Stimulated activated naive CD8-positive, alpha-beta T cell treated with anti-CD3 and anti-CD28 coated beads, Interleukin-15, Interleukin-2, amounts not matched to agents 100 U/mL and 50 U/mL, for 24 hours (primary cell): ENCODE measurements at places on chromosomes 1 and 21.

- DNase-seq, result no peak
Observed at GRCh38 chr1:2607641-2608091, 21.1 kb downstream of the PRXL2B start.

DNA sequence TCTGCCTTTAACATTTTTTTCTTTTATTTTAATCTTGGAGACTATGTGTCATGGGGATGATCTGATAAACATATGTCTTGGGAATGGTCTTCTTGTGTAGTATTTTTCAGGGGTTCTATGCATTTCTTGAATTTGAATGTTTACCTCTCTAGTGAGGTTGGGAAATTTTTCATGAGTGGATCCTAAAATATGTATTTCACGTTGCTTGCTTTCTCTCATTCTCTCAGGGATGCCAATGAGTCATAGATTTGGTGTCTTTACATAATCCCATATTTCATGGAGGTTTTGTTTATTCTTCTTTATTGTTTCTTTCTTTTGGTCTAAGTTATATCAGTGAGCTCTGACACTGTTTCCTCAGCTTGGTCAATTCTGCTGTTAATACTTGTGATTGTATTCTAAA is 1237.2 kb downstream of the PLA2G4A start:
- no peak for DNase-seq

GRCh38 chr1:161945306-161946060 is 78.2 kb downstream of the OLFML2B start:
- no peak for DNase-seq

- no peak for DNase-seq
Observed at GRCh38 chr1:15418806-15419515, 9.3 kb downstream of the EFHD2 start.

GRCh38 chr1:230563591-230563990 is 78.7 kb upstream of the COG2 start:
- no peak for DNase-seq

GRCh38 chr1:119204197-119204960 is 63.9 kb upstream of the WARS2 start:
- no peak for DNase-seq

DNA sequence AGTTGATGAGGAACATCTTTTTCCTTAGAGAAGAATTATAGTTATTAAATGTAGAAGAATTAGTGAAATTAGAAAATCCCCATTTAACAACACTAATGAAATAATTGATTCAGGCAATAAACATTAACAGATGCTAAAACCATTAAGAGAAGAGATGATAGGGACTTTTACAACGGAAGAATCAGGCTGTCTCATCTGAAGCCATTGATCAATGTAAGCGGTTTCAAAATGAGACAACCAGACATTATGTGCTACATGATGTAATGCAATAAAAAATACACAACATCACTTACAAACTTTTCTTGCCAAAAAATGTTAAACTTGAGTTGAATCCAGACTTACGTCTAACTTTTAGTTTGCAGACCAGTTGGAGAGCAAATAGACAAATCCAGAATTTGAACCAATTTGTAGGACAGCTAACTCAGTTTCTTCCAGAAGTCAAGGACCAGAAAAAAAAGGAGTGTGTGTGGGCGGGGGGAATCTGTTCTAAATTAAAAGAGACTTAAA is 165.4 kb upstream of the DPT start:
- DNase-seq, result no peak

- DNase-seq, result no peak
Observed at GRCh38 chr1:43422995-43423671, 30.6 kb downstream of the HYI start.

GRCh38 chr21:17045214-17045853 is 467.5 kb upstream of the CXADR start:
- DNase-seq, result no peak

DNA sequence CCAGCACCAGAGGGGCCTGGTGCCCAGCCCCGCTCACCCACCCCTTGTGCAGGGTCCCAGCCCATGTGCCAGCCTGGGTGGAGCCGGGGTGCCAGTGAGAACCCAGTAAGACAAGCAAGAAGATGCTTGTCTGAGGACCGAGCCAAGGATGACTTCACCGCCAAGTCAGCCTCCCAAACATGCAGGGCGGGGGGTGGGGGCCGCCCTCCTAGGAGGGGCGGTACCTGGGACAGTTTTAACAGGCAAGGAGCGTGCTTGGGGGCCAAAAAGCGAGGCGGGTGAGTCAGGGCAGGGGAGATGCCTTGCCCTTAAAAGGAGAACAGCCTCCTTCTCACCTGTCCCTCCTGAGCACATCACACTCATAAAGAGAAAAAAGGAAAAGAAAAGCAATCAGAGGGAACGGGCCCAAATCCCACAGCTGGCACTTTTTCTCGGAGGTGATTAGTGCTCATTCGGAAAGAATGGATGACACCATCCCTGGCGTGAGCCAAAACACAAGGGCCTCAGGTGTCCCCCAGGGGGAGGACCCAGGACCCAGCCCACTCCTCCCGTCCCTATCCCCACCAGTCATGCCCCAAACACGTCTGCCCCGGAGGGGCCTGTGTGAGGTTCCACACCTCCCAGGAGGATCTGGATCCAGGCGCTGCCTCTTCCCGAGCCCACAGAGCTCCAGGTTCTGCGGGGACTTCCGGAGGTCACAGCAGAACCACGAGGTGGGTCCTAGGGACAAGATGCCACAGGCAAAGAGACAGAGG is 77.6 kb upstream of the IFFO2 start:
- DNase-seq, result no peak

DNA sequence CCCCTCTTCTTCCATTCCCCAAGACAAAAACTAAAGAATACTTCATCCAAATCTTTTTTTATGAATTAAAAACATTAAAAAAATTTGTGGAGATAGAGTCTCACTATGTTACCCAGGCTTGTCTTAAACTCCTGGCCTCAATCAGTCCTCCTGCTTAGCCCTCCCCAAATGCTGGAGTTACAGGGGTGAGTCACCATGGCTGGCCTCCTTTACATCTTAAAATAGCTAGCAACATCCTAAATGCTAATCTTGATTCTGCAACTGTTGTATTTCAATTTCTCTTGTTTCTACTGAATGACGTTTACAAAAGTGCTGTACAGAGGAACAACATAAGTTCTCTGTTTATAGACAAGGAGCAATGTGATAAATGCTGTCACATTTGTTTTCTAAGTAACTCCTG is 483.5 kb downstream of the ADGRL2 start:
- no peak for DNase-seq

DNA sequence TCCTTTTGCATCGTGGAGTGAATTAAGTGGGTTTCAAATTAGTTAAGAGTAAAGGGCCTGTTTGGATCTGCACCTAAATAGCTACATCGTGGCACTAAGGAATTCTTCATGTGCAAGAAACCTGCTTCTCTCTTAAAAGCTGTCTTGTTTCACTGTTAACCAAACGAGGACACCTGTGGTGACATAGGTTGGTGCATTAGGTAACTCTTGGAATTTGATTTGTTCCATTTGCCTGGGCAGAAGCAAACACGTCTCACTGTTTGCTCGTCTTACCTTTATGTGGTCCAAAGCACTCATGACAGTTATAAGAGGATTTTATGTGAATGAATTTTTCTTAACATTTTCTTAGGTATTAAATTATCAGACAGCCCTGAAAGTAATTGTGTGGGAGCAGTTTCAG is 60.9 kb downstream of the PRDM2 start:
- DNase-seq, result no peak

- DNase-seq, result no peak
Observed at GRCh38 chr1:232980355-232980978, 30.1 kb downstream of the NTPCR start.

- no peak for DNase-seq
Observed at GRCh38 chr1:2228694-2229036, 546 bp downstream of the SKI start.

- DNase-seq, result no peak
Observed at GRCh38 chr1:6125366-6125765, 54.8 kb downstream of the CHD5 start.

DNA sequence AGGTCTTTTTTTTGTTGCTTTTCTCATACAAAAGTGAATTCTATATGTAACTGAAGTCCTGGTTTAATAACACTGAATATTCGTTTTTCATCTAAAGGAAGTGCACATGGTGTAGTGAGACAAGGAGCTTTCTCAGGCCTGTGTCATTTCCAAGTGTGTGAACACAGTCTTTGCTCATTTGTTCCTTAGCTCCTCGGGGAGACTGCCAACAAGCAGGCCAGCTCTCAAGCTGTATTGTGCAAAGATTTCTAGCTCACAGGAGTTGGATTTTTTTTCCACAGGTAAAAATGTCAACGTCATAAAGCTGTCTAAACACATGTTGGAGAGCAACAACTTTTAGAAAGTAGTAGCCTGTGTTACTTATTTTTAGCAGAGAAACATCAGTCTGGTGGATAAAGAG is 87.8 kb upstream of the S1PR1 start:
- DNase-seq, result no peak

- DNase-seq, result no peak
Observed at GRCh38 chr1:243477731-243478290, 222.0 kb downstream of the SDCCAG8 start.
